ENCODE measurements at places on chromosomes 3 and 15.

DNA sequence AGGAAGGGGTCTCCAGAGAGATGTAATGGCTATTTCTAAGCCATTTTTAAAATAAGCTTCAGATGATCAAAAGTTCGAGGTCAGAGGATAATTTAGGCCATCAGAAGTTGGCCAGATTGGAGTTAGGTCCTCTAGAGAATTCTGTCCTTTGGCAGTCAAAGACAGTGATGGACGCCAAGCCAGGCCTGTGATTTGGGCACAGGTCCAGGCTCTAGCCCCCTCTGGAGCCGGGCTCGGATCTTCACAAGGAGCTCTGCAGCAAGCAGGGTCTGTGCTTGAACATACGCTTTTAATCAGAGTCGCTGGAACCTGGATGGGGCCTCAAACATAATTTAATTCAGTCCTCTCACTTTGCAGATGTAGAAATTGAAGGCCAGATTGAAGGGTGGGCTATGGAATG is 151.4 kb upstream of the BCL6 start:
- DNase-seq: no peak

- DNase-seq: no peak
Measured at GRCh38 chr15:50339717-50340116, 15.3 kb downstream of the GABPB1 start.

DNA sequence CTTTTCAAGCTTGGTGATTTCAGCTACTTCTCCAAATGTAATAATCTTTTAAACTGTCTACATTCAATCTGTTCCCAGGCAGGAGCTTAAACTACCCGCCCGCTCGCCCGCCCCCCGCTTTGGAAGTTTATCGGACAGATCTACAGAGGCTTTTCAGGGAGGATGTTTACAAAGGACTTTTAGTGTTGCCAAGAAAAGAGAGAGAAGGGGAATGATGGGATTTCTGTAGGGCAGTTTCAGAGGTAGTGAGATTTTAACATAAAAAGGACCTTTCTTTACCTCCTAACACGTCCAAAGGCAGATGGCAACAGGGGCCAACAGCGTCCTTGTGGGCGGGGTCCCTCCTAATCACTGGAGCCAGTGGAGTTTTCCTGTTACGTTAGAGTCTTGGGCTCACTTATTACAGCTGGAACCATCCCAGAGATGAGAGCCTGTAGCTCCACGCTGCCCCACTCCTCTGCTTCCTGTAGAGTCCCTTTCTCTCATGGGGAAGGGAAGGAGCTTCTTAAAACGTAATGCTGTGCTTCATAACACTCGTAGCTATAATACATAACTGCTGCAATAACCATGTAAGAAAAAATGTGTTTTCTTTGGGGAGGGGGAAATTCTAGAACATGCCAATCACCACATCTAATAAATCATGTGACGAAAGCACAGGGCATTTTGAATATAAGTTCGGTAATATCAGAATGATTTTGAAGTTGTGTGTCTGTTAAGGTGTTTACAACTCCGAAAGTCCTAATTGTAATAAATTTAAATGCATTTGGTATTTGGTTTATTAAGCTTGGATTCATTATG is 30.9 kb downstream of the HES1 start:
- DNase-seq: no peak

DNA sequence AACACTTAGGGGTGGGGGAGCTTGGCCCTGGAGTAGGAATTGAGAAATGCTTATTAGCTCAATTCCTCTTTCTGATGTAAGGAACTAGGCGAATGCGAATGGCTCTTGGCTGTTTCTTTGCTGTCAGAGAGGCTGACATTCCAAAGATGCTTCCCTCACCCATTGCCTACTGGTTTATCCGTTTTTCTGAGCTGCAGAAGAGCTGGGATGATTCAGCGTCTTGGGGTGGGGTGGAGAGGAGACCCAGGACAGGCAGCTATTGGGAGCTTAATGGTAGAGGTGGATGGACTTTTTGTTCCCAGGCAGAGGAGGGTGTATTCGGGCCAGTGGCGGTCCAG is 9.8 kb downstream of the PLEKHO2 start:
- DNase-seq: no peak

DNA sequence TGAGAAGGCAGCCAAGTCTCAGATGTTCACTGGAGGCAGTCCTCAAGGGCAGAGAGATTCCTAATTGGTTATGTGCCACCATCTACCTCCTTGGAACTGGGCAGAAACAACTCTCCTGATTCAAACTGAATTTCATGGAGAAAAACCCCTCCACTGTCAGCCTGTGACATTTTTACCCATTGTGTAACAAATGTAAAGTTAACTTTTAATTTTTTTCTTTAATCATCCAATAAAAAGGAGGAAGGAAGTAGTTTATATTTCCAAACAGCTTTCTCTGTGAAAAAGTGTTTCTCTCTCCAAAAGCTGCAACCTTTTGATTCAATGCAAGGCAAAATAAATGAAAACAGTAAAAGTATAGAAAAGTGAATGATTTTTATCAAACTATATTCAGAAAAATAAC is 510 bp upstream of the COLQ start:
- no peak for DNase-seq

DNA sequence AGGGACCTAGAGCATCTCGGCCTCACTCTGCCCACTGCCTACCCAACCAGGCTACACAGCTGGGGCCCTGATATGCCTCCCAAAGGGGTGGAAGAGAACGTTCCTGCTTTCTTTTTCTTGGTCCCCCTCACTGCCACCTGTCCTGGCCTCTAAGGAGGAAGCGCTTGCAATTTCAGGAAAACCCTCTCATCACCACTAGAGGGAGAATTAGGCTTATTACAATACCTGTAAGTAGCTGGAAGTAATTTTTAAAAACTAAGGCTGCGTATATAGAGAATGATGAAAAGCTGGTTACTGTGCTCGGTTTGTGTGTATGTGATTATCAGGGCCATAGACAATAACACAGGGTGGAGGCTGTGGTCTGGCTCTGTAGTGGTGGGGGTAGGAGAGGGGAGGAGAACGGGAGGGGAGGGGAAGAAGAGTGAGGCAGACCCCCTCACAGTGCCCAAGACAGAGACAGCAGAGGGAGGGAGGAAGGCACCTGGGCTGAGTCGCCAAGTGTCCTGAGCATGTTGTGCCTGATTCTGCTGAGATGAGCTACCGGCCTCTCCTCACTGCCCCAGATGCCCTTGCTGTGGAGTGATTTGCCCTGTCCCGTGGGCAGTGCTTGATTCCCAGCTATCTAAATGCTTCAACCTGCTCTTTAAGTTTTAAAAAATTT is 3.3 kb downstream of the GABRG3 start:
- no peak for DNase-seq

Data from GOT3 (cell line).